ENCODE measurements at places on chromosomes 2 and 18.

DNA sequence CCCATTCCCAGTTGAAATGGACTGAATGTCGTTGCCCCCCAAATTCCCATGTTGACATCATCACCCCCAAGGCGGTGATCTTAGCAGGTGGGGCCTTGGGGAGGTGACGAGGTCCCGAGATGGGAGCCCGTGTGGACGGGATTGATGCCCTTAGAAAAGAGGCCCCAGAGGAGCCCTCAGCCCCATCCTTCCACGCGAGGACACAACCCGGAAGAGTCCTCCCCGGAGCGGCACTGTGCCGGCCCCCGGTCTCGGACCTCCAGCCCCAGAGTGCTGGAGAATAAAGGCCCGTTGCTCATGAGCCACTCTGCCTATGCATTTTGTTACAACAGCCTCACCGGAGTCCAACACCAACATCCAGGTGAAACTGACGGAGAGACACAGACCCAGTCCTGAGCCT lies 30.4 kb upstream of the SALL3 start:
- no peak for DNase-seq

DNA sequence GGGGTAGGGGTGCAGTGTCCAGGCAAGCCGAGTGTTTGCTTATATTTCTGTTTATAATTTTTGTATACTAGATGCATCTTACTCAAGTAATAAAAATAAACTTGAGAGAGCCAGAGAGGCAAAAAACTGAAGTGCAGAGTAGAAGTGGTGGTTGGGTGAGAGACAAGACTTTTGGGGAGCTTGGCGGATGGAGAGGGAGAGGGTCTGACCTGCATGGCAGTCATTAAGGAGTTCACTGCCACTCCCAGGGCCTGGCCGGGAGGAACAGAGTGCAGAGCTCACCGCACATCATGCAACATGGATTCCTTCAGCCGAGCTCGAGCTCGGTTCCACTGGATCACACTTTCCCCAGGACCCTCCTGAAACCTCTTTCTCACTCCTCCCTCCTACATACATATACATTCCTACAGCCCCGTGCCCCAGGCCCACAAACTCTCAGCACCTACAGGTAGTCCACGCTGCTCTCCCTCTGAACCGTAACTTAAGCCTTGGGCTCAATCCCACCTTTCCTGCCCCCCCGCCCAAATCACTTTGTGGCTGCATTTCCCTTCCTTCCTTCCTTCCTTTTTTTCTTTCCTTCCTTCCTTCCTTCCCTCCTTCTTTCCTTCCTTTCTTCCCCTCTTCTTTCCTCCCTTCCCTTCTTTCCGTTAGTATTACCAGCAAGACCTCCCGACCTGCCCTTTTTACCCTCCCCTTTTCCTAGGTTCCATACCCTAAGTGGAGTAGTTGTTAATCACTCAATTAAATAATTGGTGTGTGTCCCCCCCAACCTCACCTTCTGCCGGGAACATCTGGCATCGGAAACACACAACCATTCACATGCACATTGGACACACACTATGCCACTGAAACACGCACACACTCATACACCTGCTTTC lies 37.1 kb upstream of the ATP6V1B1 start:
- DNase-seq = no peak

- DNase-seq = no peak
Observed at GRCh38 chr2:60549238-60549927, 4.1 kb downstream of the BCL11A start.

- DNase-seq = no peak
Observed at GRCh38 chr2:17804358-17804757, 11.9 kb upstream of the MSGN1 start.

DNA sequence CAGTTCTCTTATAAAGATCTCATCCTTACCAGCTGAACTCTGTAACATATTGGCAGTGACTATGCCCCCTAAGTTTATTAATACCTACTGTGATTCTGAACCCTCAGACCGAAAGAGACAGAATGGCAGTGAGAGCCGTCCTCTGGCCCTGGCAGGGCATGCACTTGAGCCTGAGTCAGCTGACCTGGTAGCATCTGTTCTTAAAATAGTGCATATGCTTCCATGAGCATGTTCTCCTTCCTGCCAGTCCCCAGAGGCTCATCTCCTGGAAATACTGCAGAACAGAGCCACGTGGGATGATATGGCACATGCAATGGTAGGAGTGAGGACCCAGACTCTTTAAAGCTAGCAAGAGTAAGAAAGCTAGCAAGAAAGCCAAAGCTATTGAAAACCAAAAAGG lies 59.0 kb downstream of the RASGRP3 start:
- DNase-seq = no peak

DNA sequence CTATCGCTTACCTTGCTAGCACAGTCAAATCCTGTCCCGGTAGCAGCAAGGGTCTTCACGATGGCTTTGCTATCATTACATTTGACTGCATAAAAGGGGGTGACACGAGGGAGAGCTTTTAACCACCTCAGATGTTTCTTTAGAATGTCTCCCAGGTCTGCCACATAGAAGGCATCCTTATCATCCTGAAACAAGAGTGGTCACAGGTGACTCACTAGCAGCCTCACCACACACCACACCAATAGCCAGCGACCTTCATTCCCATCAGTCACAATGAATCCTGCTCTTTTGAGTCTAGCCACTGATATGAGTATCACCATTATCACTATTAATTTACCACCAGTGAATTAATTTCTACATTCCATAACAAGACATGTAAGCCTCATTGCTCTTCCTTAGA lies 3.7 kb downstream of the ODC1 start:
- DNase-seq = peak; percentile 66

DNA sequence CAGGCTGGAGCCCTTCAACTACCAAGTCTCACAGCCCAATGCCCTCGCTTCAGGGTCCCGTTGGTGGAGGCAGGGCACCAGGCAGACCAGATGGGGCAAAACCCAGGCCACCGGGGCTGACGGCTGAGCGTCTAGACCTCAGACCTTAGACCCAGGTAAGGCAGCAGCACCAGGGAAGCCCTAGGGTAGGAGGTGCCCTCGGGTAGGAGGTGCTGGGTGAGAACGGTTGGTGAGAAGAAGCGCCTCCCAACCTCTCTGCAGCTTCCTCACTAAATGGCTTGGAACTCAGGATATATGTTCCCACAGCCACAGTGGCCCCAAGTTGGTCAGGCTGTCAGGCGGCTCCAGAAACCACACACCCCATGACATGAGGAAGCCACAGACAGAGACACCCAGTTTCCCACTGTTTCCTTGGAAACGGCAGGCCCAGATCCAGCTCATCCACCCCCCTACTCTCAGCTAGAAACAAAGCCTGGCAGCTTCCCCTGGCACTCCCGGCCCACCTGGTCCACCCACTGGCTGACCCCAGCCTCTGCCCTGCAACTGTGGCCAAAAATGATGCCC lies 13.1 kb upstream of the MLPH start:
- DNase-seq = peak; percentile 64

DNA sequence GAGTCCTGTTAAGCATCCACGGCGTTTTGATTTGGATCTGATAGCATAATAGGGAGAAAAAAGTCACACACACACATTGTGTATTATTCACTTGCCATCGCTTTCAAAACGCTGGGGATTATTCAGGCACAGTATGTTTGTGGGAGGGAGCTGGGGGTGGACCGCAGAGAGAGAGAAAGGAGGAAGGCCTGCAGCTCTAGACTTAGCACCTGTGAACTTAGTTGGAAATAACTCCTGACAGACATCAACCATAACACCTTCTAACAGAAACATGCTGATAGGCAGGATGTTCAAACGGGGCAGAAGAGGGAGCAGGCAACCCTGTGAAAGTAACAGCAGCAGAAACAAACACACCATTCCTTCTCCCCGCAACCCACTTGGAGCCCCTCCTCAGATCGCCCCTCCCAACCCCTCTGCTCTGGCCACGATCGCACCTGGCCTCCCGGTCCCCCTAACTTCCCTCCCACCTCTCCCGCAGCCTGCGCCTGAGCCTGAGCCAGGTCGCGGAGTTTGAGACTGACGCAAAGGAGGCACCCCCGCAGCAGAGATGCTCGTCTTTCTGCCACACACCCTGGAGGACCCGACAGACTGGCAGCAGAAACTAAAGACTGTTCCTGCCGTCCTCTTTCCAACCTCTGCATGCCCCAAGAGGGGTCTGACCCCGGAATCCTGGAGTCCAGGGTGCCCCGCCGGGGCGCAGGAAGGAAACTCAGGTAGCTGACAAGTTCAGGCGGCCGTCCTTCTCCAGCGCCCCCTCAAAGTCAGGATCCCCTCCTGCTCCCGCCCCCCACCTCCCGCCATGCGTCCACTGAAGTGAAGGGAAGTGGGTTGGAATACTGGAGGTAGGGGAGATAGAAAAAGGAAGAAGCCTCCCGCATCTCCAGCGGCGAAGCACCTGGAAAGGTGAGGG lies 738 bp downstream of the CHST9 start:
- DNase-seq = no peak

DNA sequence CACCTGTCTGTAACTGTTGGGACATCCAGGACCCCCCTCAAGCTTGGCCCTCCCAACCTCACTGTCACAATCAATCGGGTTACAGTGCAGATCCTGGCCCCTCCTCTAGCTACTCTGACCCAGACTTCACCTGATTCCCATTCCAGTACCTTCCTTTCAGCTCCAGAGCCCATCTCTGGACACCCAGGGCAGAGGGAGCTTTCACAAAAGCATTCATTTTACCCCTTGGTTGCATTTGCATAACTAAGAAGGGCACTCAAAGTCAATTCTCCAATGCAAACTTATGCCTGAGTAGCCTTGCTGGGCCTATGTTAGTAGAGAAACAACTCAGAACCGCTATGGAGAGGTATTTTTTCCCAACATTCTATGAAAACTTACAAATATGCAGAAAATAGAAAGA lies 7.4 kb downstream of the ZAP70 start:
- no peak for DNase-seq

DNA sequence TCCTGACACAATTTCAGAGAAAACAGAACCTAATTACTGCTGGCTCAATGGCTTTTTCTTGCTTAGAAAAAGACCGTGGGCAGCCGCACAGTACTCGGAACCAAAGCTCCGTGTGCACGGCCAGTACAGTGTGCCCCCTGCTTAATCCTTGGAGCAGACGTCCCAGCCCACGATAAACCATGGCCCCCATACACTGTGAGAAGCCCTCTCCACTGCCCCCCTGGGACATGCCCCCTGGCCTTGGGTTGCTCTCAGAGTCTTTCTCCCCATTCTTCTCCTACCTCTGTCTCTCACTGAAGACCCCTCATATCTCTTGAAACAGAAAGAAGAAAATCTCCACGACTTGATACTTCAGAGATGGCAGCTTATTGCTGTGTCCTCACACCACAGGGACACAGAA lies 44.0 kb downstream of the CYP26B1 start:
- DNase-seq = peak; percentile 11

DNA sequence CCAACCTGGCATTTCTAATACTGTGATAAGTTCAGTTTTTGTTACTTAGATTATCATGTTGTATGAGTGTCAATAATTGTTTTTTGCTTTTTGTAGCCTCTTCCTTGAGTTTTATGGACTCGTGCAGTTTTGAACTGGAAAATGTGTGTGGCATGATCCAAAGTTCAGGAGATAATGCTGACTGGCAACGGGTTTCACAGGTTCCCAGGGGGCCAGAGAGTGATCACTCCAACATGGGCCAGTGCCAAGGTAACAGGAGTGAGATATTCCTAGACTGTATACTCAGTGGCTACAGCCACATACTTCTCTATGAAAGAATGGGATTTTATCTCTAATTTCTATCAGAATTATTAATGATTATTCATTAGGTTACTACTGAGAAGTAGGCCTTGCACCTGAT lies 18.2 kb downstream of the MEP1B start:
- no peak for DNase-seq

GRCh38 chr2:1683297-1683696 lies 61.0 kb downstream of the PXDN start:
- no peak for DNase-seq

DNA sequence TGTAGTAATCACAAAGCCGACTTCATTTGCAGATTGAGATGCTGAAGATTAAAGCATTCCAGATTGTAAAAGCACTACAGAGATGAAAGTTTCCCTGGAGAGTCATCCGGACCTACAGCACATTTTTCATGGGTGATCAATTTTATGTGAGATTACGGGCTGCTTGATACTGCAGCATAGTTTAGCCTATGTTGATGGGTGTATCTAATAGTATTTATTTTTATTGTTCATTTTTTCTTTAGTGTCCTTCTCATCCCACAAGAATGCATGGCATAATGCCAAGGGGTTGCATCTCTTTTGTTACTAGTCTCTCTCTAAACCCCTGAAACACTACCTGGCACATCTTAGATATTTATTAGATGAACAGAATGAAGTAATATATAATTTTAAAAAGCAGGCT lies 240.4 kb downstream of the MBD2 start:
- DNase-seq = no peak

DNA sequence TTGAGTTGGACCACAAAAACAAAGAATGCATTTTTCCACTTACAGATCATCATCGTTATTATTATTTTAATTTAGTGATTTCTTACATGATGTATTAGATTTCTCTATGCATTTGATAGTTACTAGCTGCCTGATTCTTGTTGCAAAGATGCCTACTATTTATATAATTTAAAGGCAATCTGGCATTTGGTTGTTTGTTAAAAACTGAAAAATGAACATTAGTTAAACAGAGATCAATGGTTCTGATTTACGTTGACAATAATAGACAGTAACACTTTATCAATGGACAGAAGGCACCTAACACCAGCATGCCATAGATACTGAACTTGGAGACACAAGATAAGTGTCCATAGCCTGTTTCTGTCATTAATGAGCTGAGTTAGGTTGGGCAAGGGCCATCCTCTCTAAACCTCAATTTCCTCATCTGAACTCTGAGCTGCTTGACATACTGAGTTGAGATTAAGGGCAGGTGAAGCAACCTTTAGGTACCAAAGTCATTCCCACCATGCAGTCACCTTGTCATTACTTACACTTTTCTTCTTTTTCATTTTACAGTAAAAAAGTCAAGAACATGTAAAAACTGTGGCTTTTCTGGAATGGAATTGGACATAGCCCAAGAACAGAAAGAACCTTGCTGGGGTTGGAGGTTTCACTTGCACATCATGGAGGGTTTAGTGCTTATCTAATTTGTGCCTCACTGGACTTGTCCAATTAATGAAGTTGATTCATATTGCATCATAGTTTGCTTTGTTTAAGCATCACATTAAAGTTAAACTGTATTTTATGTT lies 3.1 kb downstream of the CCL20 start:
- DNase-seq = no peak

DNA sequence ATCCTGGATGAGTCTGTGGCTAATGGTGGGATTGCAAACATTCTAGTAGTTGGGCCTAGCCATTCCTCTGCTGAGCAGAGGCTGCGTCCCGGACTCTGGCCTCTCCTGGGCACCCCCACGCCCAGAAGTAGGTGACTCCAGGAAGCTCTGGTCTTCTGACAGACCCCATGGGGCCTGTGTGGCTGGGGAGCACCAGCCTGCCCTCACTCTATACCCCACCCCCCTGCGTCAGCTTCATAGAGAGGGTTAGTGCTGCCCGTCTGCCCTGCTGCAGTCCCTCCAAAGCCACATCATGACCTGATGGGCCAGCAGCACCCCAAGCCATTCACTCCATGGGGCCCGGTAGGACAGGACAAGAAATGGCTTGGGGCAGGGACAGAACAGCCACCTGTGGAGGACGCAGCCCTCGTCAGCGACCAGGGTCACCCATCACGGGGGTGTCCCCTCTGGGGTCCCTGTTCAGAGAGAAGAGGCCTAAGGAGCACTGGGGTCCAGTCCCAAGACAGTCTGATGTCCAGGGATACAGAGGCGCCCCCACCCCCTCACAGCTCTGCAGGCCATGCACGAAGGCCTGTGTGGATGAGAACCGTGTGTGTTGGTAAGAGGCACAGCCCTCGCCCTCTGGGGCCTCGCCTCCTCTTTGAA lies 238.3 kb downstream of the ATAD2B start:
- no peak for DNase-seq
